Trophoblast cell (in vitro differentiated cells and primary cell): ENCODE measurements at places on chromosomes 12 and 14.
A peak's percentile ranks its signal among the peaks of the same experiment; 100 is the strongest.

- DNase-seq: no peak
These were observed 32.7 kb downstream of the ANAPC7 start for GRCh38 chr12:110370732-110371231.

DNA sequence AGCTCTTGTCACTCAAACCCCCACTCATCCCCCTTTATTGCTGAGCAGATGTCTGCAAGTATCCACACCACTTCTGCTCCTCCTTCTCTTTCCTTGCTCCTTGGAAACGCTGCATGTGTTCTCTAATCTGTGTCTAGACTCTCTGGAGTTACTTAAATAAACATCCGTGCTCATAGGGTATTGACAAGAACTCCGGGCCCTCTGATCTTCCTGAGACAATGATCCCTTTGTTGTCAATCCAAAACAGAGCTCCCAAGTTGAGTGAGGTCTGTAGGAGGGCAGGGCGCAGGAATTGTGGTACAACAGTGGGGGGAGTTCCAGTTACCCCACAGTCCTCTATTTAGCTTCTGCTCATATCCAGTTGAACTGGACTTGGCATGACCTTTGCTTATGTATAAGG lies 489.0 kb downstream of the SNAPC1 start:
- no peak for DNase-seq

- peak; percentile 60 for DNase-seq
These were observed 2.8 kb downstream of the FERMT2 start for GRCh38 chr14:52948039-52948438.

DNA sequence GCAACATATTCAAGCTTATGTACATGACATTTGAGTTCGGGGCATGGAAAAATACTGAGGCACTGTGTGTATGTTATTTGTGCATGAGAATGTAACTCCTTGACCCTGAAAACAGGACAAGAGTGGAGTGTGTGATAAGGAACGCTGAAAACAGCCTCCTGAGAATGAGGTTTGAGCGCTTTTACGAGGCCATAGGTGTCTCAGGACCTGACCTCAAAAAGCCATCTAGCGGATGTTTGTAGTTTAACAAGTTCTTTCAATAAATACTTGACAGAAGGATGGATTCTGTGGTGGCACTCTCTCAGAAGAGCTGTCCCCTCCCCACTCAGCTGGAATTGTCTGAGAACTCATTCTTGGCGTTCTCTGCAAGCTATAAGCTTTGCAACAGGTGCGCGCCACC lies 350.5 kb upstream of the TMTC1 start:
- no peak for DNase-seq

DNA sequence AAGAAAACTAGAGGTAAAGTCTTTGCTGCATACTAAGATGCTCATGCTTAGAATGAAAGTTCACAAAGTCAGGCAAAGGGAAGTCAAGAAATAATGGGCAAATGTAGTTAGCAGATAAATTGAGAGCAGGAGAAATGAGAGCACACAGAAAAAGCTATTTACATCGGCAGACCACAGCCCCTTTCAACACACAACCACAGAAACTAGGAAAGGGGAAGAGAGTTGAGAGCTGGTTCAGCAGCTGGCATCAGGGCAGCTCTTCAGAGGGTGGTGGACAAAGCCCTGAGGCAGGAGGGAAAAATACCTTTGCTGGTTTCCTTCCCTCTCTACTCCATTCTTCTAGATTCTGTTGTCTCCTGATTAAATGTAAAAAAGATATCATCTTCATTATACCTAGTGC lies 95.4 kb upstream of the ANO4 start:
- DNase-seq: no peak

DNA sequence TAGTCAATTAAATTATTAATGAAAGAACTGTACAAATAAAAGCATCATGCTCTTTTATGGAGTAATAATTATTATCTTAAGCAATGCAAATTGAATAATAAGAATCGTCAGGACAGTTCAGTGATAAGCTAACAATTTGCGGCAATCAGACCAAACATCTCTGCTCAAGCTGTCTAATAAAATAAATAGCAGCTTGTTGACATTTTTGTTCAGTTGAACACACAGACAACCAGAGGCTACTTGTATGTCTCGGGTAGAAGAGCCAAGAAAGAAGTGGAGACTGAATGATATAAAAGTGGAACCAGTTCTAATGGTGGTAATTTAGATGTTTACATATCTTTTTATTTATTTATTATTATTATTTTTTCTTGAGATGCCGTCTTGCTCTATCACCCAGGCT lies 57.4 kb upstream of the FOXN3 start:
- DNase-seq: no peak

GRCh38 chr12:101165319-101165718 lies 44.7 kb downstream of the SLC5A8 start:
- no peak for DNase-seq

GRCh38 chr12:93882763-93883162 lies 205.6 kb downstream of the CRADD start:
- DNase-seq: no peak

- DNase-seq: peak; percentile 69
These were observed 35.6 kb downstream of the DGLUCY start for GRCh38 chr14:91149462-91149861.

- no peak for DNase-seq
These were observed 30.2 kb downstream of the MSRB3 start for GRCh38 chr12:65308601-65309071.

DNA sequence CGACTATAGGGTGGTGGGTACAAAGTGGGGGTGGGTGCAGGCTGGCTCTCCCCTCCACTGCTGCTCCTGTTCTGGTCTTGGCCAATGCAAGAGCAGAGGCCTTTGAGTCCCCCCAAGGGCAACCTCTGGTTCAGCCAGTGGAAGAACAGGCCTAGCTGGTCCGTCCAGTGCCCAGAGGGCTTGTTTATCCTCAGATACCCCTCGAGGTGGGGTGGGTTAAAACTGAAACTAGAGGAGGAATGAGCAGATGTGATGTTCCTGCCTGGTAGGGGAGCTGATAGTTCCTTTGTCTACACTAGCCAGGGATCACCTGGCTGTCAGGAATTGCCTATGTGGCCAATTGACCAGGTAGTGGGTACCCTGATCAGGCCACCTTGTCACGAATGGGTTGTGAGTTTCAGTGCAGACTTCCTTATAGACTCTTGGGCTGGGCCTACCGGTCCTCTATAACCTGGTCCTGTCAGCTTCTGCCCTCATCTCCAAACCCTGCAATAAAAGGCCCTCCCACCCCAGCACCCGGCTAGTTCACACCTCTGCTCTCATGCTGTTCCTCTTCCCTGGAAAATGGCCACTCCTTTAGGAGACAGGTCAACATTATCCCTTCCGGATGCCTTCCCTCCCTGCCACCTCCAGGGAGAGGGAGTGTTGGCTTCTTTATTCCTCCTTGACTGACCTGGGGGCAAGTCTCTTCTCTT lies 10.7 kb upstream of the HSP90AA1 start:
- peak; percentile 98 for DNase-seq

DNA sequence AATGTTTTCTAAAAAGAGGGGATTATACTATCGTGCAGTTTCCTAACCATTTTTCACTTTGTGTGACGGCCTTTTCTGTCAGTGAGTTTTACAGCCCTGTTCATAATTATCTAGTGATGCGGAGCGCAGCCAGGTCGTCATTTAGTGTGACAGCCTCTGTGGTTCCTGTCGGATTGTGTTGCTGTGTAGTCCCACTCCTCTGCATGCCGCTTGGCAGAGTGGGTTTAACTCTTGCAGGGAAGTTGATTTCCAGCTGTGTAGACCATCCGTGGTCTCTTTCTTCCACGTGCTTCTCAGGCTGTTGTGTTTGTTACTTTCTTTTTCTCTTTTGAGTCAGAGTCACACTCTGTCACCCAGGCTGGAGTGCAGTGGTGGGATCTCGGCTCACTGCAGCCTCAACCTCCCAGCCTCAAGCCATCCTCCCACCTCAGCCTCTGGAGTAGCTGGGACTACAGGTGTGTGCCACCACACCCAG lies 8.6 kb downstream of the RAN start:
- no peak for DNase-seq

GRCh38 chr12:106956048-106956578 lies 406 bp downstream of the TMEM263 start:
- no peak for DNase-seq

DNA sequence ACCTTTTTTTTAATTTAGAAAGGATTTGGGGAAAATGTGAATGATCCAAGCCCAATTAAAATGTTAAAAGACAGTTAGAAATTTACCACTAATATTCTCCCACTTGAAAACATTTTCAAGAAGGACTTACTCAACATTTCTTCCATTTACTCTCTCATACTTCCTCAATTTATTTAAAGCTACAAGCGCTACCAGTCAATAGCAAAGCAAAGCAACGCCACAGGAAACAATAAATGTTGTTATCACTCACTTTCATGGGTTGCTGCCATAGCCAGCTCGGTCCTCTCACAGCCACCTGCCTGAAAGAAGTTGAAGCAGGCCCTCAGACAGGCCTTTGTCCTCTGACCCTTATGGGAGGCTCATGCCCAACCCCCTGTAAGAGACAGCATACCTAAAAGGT lies 6.0 kb upstream of the SOS2 start:
- no peak for DNase-seq

DNA sequence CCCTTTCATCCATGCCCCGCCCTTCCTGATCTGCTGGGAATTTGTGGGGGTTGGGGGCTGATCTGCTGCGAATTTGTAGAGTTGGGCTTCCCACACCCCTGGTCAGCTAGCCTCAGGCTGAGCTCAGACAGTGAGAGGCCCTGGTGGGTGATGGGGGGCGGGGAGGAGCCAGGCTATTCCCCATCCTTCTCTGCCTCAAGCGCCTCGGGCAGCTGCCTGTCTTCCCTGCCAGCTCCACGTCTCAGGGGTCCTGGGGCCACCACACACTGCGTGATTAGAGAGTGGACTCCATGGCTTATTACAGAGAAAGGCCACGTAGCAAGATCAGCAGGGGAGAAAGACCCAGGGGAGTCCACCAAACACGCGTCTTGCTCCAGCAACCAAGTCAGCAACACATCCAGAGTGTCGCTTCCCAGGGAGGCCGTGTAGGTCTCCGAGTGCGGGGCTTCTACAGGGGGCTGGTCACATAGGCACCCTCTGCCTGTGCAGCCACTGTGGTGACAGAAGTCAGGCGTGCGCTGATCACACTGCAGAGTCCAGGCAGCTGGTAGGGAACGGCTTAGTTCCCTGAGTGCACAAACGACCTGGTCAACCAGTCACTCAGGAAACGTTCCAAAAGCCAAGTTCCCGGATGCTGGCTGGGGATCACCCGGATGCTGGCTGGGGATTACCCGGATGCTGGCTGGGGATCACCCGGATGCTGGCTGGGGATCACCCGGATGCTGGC lies 254.4 kb upstream of the SFSWAP start:
- DNase-seq: no peak

- peak; percentile 66 for DNase-seq
These were observed 25.1 kb downstream of the MEG3 start for GRCh38 chr14:100850841-100851585.

DNA sequence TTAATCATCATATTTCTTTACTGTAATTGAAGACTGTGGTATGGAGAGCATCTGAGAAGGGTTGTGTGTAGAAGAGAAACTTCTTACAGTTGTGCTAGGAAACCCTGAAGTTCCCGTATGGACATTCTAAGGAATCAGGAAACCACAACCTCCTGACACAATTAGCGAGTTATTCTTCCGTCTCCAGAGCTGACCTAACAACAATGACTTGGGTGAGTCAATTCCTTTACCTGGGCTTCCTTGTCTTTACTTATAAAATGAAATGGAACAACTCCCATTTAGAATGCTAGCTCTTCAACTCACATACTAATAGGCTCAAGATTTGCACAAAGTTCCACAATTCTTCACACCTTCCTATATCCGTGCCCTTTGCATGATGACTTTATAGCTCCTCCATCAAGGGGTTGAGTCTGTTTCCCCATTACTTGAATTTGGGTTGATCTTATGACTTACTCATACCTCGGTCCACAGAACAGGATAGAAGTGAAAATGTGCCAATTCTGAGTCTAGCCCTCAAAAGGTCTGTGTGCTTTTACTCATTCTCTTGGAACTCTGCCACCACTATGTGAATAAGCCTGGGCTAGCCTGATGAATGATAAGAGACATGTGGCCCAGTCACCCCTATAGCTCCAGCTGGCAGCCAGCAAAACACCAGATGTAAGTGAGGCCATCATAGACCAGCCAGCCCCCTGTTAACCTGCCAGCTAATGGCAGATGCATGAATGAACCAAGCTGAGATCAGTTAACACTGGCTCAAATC lies 459.4 kb downstream of the ETNK1 start:
- peak; percentile 33 for DNase-seq

- no peak for DNase-seq
These were observed at the start of gene LMO3 for GRCh38 chr12:16606117-16606200. Gene LMO3, minus strand, starts transcription at chr12:16606162. Its CDS starts 5,302 bp downstream, at chr12:16600860.

DNA sequence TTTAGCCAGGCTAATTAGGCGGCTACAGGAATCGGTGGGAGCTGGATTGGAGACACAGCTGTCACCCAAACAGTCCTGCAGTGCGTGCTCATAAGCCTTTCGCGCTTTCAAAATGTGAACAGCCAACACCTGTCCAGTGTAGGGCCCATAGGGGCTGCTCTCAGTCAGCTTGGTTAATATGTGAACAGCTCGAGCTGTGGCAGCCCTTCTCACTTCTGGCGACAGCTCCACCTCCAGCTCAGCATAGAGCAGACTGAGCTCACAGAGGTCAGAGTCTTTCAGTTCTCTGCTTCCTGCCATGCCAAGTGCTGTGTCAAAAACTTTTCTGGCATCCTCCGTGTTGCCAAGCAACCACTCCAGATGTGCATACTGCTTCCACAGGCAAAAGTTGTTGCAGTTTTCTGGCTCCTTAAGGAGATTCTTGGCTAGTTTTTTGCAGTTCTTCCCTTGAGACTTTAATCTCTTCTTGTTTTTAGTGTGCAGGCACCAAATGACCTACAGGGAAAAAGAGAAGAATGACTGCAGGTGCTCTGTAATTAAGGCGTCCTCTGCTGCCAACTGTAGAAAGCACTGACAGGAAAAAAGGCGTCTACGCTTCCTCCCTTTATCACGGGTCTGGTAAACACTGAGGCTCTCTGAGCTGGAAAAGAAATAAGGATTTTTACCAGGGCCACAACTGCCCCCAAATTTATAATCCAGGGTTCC lies 32.5 kb downstream of the PSMC1 start:
- no peak for DNase-seq

DNA sequence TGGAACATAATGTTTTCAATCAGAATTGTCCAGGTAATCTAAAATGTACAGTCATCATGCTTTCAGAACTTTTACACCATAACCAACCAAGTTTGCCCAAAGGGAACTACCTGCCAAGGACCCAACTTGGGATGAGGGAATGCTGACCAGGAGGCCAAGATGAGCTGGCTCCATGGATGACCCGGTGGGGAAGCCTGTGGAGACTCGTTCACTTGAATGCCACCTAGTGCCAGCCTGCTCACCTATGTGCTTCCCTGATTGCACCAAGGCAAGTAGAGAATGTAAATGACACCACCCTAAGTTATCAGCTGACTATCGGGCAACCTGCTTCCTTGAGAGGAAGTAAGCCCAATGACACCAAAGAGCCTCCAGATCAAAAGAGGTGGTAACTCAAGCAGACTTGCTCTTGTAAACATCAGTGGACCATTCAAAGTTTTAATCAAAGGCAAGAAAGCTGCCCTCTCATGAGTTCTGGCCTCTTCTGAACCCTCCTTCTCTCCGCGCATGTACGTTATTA lies 137.3 kb downstream of the TTC7B start:
- DNase-seq: no peak
